ENCODE measurements at places on chromosomes 12 and 14.

- DNase-seq = no peak
These were observed 68.9 kb downstream of the EML1 start for GRCh38 chr14:99862136-99862535.

DNA sequence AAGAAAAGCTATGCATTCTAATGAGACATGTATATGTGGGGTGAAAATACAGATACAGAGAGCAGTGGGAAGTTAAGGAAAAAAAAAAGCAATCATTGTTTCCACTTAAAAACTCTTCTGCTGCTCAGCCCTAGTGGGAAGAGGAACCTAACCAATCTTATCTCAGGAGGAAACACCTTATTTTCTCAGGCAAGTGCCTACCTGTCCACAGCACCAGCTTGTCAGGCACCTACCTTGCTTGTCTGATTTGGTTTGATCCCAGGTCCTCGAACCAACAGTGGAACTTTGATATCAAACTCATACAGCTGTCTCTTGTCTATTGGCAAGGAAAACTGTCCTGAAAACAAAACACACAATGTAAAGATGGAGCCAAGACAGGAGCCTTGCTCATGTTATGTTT, 22.4 kb downstream of the GNS start:
- no peak for DNase-seq

DNA sequence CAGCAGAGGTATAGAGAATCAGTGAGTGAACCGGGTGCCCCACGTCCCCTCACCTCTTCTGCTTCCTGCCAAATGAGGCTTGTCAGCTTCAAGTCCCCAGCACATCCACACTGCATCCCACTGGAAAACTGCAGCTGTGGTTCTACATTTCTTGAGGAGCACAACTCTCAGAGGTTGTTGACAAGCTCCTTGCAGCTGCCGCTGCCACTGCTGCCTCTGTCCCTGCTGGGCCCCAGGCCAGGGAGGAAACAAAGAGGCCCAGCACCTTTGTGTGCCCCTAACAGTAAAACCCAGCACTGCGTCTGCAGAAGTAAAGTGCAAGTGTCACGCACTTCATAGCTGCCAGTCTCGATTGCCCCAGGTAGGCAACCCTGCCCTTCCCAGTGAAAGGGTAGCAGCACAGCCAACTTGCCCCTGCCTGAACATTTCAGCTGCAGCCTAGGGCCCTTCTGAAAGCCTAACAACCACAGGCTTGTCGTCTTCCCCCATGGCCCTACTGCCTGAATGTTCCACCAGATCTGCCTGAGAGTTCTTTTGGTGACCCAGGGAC, 1162.1 kb upstream of the USP15 start:
- DNase-seq = no peak

GRCh38 chr12:94202245-94203180, 54.1 kb downstream of the PLXNC1 start:
- no peak for DNase-seq

DNA sequence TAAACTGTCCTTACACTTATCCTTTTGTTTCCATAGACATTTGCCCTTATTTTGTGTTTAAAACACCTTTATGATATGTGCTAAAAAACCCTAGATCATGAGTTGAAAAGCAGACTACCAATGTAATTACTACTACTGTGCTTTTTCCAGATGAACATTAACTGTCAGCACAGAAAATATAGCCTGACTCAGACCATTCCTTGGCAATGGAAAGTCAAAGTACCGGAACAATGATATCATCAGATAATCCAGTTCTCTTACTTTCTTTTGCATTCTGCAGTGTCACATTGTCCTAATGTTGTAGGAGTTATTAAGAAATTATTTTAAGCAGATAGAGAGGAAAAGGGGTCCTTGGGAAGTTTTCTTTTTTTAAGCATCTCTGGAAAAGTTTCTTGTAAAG, 1189.0 kb upstream of the FLRT2 start:
- no peak for DNase-seq

GRCh38 chr14:59739794-59740193, 130.8 kb downstream of the RTN1 start:
- DNase-seq = no peak

DNA sequence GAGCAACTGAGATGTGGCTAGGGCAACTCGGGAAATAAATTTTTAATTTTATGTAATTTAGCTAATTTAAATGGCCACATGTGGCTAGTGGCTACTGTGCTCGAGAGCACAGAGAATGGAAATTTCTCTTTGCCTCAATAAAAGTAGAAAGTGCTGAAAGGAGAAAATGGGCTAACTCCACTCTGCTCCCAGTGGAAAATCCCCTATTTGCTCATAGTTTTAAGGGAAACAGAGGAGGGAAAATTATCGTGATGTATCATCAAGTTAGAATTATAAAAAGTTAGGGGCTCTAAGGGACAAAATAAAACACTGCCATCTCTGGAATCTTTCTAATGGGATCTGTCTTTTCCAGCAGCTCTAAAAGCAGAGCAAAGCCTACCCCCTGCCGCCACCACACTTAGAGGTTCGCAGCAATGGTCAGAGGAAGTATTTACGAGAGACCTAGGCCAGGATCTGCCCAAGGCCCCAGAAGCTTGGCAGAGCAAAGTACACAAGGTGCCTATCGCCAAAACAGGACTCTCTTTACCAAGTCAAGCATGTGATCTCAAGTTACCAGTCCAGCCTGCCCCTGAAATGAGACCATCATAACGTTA, 220.7 kb downstream of the PPM1H start:
- DNase-seq = no peak

DNA sequence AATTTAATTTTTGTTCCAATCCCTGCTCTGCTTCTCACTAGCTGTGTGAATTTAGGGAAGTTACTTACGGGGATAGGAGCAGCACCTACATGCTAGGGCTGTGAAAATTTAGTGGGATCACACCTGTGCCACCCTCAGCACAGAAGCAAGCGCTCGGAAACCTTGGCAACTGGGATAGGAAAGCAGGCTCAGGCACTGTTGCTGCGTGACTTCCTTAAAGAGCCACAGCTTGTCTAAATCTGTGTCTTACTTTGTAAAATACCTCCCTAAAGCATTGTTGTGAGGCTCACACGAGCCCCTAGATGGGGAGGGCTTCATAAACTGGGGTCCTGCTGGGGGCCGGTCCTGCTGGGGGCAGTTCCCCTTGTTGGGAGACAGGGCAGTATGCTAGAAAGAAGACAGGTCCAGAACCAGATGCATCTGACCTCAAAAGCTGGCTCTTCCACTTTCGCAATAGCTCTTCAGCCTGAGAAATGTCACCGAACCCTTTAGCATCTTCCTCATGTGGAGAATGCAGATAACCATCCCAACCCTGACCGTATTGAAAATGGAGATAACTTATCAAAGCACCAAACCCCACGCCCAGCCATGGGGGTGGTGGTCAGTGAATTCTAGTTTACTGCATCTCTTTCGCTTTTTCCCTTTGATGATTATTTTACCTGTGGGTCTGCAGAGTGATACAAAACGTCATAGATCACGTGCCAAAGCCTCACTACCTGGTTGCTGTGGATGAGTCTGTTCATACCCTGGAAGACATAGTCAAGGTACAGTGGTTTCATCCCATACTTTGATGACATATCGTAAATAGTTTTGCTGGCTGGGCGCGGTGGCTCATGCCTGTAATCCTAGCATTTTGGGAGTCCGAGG, 54.1 kb downstream of the AK7 start:
- DNase-seq = no peak

GRCh38 chr12:68560851-68561422, 49.8 kb upstream of the RAP1B start:
- no peak for DNase-seq

DNA sequence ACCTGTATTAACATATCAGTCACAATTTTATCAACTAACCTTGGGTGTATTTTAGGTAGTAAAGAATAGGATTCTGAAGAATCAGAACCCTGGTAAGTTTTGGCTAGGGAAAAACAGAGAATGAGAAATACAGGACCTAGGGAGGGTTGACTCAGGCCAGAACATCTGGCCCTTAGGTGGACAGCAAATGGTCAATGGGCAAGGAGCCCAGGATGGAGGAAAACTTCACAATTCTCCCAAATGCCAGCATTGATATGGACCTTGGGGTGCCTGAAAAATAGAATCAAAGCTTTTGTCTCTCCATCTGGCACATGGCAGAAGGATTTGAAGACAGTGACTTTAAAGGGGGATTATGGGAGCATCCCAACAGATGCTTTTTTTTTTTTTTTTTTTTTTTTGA, 32.7 kb upstream of the PRPF39 start:
- DNase-seq = no peak

DNA sequence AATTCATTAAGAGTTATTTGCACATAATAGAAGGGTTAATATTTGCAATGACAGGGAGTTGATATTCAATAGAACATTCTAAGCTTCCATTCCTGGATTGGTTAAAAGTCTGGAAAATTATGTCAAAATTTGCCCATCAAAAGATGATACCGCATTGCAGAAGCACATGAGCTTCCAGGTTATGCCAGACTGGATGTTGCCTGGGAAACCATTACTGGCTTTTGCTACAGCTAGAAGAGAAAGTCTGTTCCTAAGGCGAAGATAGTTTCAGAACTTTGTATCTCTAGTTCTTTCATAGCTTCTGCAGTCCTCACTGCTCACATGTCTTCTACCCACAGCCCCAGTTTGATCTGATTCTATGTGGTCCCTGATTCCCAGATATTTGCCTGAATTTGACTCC, 122.4 kb upstream of the AMIGO2 start:
- no peak for DNase-seq

DNA sequence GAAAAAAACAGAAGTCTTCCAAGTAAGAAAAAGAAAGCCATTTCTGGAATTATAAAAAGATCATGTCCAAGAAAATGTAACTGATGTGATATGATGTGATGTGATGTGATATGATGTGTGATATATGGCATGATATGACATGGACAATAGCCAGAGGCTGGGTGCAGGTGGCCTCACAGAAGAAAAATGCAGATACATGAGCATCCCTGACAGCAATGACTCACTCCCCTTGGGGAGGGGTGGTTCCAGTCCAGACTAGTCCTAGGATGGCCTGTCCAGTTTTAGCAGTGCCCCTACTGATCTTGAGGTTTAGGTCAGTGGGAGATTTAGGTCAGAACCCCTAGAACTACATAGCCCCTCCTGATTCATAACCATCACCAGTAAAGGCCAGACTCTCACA, 3.5 kb upstream of the RHOJ start:
- no peak for DNase-seq

DNA sequence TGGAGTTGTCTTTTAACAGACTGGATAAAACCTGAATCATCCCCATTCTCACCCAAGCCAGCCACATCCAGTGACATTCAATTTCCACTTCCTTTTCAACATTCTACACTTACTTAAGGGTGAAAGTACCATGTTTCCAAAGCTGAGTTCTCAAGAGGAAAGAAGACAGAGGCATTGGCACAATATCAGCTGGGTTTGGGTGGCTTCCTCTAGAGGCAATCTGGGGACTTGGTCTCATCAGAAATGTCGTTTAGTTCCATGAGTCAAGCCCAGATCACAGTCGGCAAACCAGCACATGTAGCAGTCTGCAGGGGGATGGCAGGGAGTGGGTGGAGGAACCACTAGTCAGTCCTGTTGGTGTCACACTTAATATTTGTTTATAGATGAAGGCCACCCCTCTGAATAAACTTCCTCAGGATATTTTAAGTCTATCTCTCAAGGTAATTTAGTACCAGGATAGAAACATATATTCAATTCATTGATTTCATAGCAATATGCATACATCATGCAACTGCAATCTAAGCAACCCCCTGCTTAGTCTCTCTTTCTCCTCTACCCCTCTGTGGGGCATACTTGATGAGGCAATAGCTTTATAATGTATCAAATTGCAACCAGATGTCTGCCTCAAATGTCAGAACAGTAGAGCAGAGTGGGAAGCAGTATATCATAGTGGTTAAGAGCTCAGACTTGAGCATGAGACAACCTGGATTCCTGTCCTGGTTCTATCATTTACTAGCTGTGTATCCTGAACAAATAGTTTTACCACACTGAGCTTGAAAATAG, 3.0 kb downstream of the SRRM4 start:
- DNase-seq = no peak

- DNase-seq = no peak
These were observed 53.3 kb downstream of the MAP4K5 start for GRCh38 chr14:50479041-50479440.

- DNase-seq = no peak
These were observed 11.7 kb upstream of the RAB3IP start for GRCh38 chr12:69726922-69727321.

- no peak for DNase-seq
These were observed 508.1 kb downstream of the PCNX1 start for GRCh38 chr14:71415404-71415690.

- DNase-seq = peak; percentile 9
These were observed 2.6 kb upstream of the HAL start for GRCh38 chr12:95998611-95999286.

GRCh38 chr12:105921872-105922669, 216.7 kb downstream of the NUAK1 start:
- DNase-seq = no peak

GRCh38 chr14:58281969-58282368, 16.4 kb upstream of the ARID4A start:
- DNase-seq = no peak

DNA sequence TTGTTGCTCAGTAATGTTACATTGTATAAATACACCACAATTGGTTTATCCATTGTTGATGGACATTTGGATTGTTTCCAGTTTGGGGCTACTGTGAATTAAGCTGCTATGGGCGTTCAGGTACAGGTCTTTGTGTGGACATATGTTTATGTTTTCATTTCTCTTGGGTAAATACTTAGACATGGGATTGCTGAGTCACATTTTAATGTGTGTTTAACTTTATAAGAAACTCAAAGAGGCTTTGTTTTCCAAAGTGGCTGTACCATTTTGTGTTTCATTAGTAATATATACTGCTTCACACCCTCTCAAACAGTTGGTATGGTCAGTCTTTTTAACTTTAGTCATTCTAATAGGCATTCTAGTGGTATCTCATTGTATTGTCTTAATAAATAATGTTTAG, 225.0 kb downstream of the SPTSSA start:
- no peak for DNase-seq

DNA sequence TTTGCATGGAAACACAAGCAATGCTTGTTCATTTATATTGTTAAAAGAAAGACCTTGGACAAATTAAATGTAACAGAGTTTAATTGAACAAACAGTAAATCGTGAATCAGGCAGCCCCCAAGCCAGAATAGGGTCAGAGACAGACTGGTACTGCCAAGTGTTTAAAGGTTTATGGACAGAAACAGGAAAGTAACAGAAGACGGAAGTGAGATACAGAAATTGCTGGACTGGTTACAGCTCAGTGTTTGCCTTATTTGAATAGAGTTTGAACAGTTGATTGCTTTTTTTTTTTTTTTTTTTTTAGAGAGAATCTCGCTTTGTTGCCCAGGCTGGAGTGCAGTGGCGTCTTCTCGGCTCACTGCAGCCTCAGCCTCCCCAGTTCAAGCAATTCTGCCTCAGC, 50.3 kb downstream of the DAO start:
- DNase-seq = no peak

DNA sequence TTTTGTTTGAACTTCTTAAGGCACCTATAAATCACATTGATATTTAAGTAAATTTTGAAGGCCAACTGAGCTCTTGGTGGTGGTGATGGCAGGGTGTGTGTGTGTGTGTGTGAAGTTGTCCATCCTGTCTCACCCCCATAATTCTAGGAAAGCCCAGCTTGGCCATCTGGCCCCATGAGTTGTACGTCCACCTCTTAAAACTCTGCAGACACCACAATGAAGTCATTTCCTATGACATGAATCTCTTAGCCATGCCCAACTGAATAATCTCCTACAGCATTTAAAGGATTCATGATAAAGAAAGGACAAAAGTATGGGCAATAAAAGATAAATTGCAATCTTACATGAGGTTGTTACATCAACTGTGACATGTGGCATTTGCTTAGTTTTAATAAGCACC, 123.4 kb downstream of the TTC7B start:
- no peak for DNase-seq

All from stimulated activated CD4-positive, alpha-beta T cell treated with anti-CD3 and anti-CD28 coated beads, Interleukin-12 subunit alpha, Interleukin-12 subunit beta, amount 100 ng/mL, for 24 hours (primary cell).